ENCODE measurements at places on chromosomes 11 and 22. TPM values are rescaled to one million over a fixed set of nuclear protein-coding genes. Genes with fewer than 3 reads are reported as not detected.

Gene RIBC2
- 9.7 TPM for total RNA-seq

Gene MRGPRX4
- total RNA-seq: not detected

Gene SIPA1
- 185 TPM for total RNA-seq

Gene KDM4E
- not detected for total RNA-seq

Gene NLRP6
- 2.5 TPM for total RNA-seq

Gene AQP11
- 0.09 TPM for total RNA-seq

Gene E2F8
- total RNA-seq: 35.8 TPM

Gene CASTOR1
- 7.5 TPM for total RNA-seq

Gene LRRN4CL
- 0.48 TPM for total RNA-seq

Gene ANGPTL5
- total RNA-seq: not detected

Gene OR51E2
- total RNA-seq: not detected

Gene CADM1
- 0.18 TPM for total RNA-seq

Gene CCDC85B
- total RNA-seq: 29.4 TPM

Gene FAR1
- 33.7 TPM for total RNA-seq

Gene LIF
- 522 TPM for total RNA-seq

Gene PRODH
- total RNA-seq: 0.45 TPM

Gene MRGPRX3
- total RNA-seq: not detected

Gene MS4A7
- total RNA-seq: not detected

Gene GLB1L2
- total RNA-seq: 4.9 TPM

Gene LRRC10B
- not detected for total RNA-seq

Gene MMP11
- 0.32 TPM for total RNA-seq

Gene MS4A2
- total RNA-seq: not detected

Gene MIAT
- total RNA-seq: 11.4 TPM

Gene PLAAT3
- total RNA-seq: 9.4 TPM

Gene PHF21B
- total RNA-seq: not detected

Gene LRRC4C
- not detected for total RNA-seq

Gene MMP13
- 0.51 TPM for total RNA-seq

Gene OSBP2
- total RNA-seq: 1.7 TPM

Gene CDC42BPG
- 0.61 TPM for total RNA-seq

Gene MRGPRE
- total RNA-seq: not detected

Gene GPR83
- total RNA-seq: 0.11 TPM

Gene APOL5
- not detected for total RNA-seq

Gene CHADL
- total RNA-seq: 0.20 TPM

Gene SHANK3
- total RNA-seq: not detected

Gene GRM5
- total RNA-seq: not detected

Gene OR6T1
- not detected for total RNA-seq

Gene TRPM5
- total RNA-seq: not detected

Gene ZP1
- not detected for total RNA-seq

Gene NPAS4
- 0.09 TPM for total RNA-seq

Gene HEPHL1
- not detected for total RNA-seq

Gene INSC
- total RNA-seq: 0.36 TPM

Gene RASGRP2
- total RNA-seq: 12.6 TPM

Gene TMEM191C
- 0.93 TPM for total RNA-seq

Gene KCNQ1OT1
- 0.49 TPM for total RNA-seq

Gene OR5A1
- total RNA-seq: not detected

Gene CELSR1
- total RNA-seq: 1.1 TPM

Gene ELFN2
- total RNA-seq: 0.41 TPM

Gene HBD
- total RNA-seq: 1.6 TPM

Gene SSTR3
- total RNA-seq: 5.2 TPM

Gene FJX1
- total RNA-seq: 0.91 TPM

Gene ADAMTS8
- not detected for total RNA-seq

Gene OR52H1
- total RNA-seq: not detected

Gene CLMP
- total RNA-seq: 0.41 TPM

Gene SLC22A8
- not detected for total RNA-seq

Gene SLC5A12
- not detected for total RNA-seq

Gene ADAMTS15
- not detected for total RNA-seq

Gene TOMM22
- 116 TPM for total RNA-seq

Measured in activated naive CD4-positive, alpha-beta T cell treated with anti-CD3 and anti-CD28 coated beads, Interleukin-2, amount 50 U/mL, for 72 hours (primary cell).